ENCODE measurements at places on chromosomes 4 and X.

DNA sequence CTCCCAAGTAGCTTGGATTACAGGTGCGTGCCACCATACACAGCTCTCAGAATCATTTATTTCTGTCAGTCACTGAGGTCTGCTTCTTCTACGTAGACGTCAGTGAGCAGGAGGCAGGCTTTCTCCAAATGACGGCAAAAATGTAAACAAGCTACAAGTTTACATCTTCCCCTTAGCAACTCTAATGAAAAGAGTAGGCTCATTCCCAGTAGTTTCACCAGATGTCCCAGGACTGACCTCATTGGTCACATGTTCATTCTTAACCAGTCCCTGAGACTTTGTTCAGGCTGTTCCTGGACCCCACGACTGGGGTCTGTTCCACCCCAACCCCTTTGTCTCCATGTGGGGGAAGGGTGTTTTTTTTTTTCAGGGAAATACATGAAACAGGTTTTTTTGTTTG lies 67.1 kb downstream of the TENM3 start:
- DNase-seq, result no peak

DNA sequence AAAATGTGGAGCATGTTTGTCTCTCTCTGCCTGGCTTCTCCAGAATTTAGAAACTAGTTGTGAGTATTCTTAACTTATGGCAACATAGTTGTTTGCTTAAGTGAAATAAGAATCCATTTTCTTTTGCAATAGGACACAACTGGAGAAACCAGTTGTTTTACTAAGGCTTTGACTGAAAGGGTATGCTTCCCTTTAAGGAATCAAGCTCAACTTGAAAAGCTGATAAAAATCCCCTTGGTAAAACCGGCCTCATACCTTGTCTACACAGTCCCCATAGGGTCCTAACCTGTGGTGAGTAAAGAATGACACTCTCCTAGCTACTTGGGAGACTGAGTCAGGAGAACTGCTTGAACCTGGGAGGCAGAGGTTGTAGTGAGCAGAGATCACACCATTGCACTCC lies 139.8 kb downstream of the NR3C2 start:
- DNase-seq, result no peak

DNA sequence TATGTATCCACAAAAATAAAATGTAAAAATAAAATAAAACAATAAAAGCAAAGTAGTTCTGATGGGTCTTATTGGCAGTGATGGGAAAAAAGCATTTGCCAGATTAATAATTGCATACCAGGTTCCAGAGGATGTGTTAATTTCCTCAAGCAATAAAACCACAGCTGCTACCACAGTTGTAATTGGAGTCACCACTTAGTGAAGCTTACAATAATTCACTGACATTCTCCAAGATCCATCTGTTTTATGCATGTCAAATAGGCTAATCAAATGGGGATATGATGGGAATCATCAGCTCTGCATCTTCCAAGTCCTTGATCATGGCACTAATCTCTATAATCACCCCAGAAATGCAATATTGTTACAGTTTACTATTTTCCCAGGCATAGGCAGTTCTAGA lies 123.5 kb upstream of the EMCN start:
- no peak for DNase-seq

DNA sequence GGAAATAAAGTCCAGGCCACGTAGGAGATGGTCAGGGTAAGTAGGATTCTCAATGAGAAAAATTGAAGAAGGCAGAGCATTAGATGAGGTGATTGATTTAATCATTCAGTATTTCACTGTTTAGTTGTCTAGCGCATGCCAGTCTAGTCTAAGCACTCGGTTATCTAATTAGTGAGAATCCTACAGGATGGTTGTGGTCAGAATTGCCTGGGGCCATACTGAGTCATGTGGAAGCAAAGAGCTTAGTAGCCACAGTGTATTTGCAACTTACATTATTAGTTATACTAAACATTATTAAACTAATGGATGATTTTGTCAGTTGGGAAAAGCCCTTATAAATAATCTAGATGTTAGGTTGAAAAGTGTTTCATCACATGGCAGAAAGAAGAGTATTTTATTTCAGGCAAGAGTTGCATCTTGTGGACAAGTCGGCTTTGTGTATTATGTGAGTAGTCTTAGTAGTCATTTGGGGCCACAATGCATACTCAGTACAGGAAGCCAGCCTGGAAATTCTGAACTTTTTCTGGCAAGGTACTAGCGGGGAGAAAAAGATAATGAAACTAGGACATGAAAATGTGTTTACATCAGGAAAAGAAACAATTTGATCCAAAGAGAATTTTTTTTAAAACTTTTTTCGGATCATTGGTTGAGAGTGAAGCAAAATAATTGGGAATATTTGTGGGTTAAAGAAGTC lies 31.9 kb downstream of the CPEB2 start:
- DNase-seq, result no peak

DNA sequence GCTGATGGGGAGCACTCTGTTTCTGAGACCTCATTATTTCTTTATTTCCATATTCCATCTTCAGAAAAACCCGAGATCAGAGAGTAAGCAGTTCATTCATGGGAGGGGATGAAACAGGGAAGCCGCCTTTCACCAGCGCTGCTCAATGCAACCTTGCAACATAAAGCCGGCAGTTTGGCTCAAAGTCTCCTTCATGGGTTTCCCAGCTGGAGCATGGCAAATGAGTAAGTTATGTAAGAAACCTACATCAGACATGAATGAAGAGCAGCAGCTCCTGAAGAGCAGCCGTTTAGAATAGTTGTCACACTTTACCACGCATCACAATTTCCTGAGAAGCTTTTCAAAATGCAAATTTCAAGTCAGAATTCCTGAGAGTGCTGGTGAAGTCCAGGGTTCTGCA lies 578.8 kb downstream of the FSTL5 start:
- no peak for DNase-seq

DNA sequence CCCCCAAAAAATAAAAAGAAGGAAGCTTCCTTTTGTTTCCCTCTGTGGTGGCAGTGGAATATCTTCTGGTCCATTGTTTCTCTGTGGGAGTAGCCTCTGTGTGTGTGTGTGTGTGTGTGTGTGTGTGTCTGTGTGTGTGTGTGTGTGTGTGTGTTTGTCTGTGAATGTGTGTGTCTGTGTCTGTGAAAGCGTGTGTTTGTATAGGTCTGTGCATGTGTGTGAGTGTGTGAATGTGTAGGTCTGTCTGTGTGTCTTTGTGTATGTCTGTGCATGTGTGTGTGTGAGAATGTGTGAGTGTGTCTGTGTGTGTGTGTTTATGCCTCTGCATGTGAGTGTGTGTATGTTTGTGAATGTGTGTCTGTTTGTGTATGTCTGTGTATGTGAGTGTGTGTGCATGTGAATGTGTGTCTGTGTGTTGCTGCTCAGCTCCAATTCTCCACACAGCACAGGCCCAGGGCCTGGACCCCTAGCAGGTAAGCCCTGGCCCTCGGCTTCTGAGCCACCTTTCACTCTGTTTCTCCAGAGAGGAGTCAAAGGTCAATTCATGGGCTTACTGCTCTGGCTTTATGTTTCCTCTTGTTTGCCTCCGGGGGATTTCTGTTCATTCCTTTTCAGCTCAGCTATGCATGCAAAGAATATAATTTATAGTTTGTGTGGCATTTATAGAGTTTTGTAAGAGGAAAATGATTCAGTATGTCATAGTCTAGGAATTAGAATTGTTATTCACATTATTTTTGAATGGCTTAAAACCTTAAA lies 89.8 kb downstream of the UCHL1 start:
- DNase-seq, result no peak

All from fibroblast of skin of left quadriceps (primary cell).